ENCODE measurements at places on chromosomes 6 and 20. TPM values are rescaled to one million over a fixed set of nuclear protein-coding genes. Genes with fewer than 3 reads are reported as not detected.

The VSX1 gene
- total RNA-seq, result not detected

The TMC2 gene
- not detected for total RNA-seq

The RAET1L gene
- not detected for total RNA-seq

The COL9A3 gene
- total RNA-seq, result 5.1 TPM

The MMP24OS gene
- total RNA-seq, result 103 TPM

The TP53TG5 gene
- total RNA-seq, result 1.2 TPM

The PRSS16 gene
- 13.0 TPM for total RNA-seq

The HCRTR2 gene
- not detected for total RNA-seq

The GPLD1 gene
- 6.2 TPM for total RNA-seq

The CALHM6 gene
- total RNA-seq, result 2.2 TPM

The CTAGE9 gene
- total RNA-seq, result not detected

The HLA-DRB1 gene
- 109 TPM for total RNA-seq

The TBX18 gene
- 84.1 TPM for total RNA-seq

The DUSP15 gene
- total RNA-seq, result 4.7 TPM

The RNF144B gene
- total RNA-seq, result 34.0 TPM

The IL20RA gene
- 39.5 TPM for total RNA-seq

The ARHGAP40 gene
- 17.9 TPM for total RNA-seq

The OLIG3 gene
- total RNA-seq, result not detected

The GSTA2 gene
- total RNA-seq, result not detected

The PLN gene
- 89.3 TPM for total RNA-seq

The TRIM31 gene
- total RNA-seq, result 0.78 TPM

The SRMS gene
- 0.26 TPM for total RNA-seq

The ASIP gene
- 0.70 TPM for total RNA-seq

The KPNA5 gene
- total RNA-seq, result 21.2 TPM

The CRISP3 gene
- total RNA-seq, result 117 TPM

The ADGRG6 gene
- 145 TPM for total RNA-seq

The GLP1R gene
- total RNA-seq, result 0.36 TPM

The DCBLD1 gene
- 18.4 TPM for total RNA-seq

The RIPOR2 gene
- 12.1 TPM for total RNA-seq

The PLEKHG1 gene
- 78.9 TPM for total RNA-seq

The CDC5L gene
- total RNA-seq, result 22.1 TPM

The ACTL10 gene
- 3.6 TPM for total RNA-seq

The C6orf118 gene
- not detected for total RNA-seq

The SCGN gene
- total RNA-seq, result not detected

The CTCFL gene
- total RNA-seq, result not detected

The NXT1 gene
- total RNA-seq, result 30.8 TPM

The BCAS1 gene
- 67.2 TPM for total RNA-seq

The NKAIN4 gene
- not detected for total RNA-seq

The HLA-DQA1 gene
- total RNA-seq, result 30.1 TPM

The EYA4 gene
- total RNA-seq, result 4.1 TPM

The UNC93A gene
- total RNA-seq, result not detected

The RRBP1 gene
- total RNA-seq, result 144 TPM

The RCAN2 gene
- total RNA-seq, result 19.8 TPM

The ZNF512B gene
- 31.2 TPM for total RNA-seq

The CDH22 gene
- 0.23 TPM for total RNA-seq

The GNMT gene
- 0.73 TPM for total RNA-seq

The ELOVL2 gene
- total RNA-seq, result 0.31 TPM

The TRIM10 gene
- not detected for total RNA-seq

The SIRPD gene
- not detected for total RNA-seq

The GTSF1L gene
- not detected for total RNA-seq

Measured in ureter (tissue), 1 donor.